Diencephalon (tissue), 1 donor: ENCODE measurements at places on chromosomes 12 and 14. TPM values are rescaled to one million over a fixed set of nuclear protein-coding genes. Genes with fewer than 3 reads are reported as not detected.

CCNT1 gene
- total RNA-seq = 39.2 TPM

SERPINA1 gene
- total RNA-seq = 3.2 TPM

LMNTD1 gene
- 4.6 TPM for total RNA-seq

SRRM4 gene
- total RNA-seq = 11.5 TPM

ETNK1 gene
- total RNA-seq = 103 TPM

SYCP3 gene
- total RNA-seq = 0.46 TPM

CCND2 gene
- total RNA-seq = 191 TPM

KRT6C gene
- not detected for total RNA-seq

SELPLG gene
- 2.8 TPM for total RNA-seq

TNFAIP2 gene
- total RNA-seq = 12.7 TPM

MYF6 gene
- total RNA-seq = 0.92 TPM

COCH gene
- total RNA-seq = 36.4 TPM
